ENCODE measurements at places on chromosomes 3 and 15. TPM values are rescaled to one million over a fixed set of nuclear protein-coding genes. Genes with fewer than 3 reads are reported as not detected.

The PLXND1 gene
- polyA plus RNA-seq = 1.3 TPM

DNA sequence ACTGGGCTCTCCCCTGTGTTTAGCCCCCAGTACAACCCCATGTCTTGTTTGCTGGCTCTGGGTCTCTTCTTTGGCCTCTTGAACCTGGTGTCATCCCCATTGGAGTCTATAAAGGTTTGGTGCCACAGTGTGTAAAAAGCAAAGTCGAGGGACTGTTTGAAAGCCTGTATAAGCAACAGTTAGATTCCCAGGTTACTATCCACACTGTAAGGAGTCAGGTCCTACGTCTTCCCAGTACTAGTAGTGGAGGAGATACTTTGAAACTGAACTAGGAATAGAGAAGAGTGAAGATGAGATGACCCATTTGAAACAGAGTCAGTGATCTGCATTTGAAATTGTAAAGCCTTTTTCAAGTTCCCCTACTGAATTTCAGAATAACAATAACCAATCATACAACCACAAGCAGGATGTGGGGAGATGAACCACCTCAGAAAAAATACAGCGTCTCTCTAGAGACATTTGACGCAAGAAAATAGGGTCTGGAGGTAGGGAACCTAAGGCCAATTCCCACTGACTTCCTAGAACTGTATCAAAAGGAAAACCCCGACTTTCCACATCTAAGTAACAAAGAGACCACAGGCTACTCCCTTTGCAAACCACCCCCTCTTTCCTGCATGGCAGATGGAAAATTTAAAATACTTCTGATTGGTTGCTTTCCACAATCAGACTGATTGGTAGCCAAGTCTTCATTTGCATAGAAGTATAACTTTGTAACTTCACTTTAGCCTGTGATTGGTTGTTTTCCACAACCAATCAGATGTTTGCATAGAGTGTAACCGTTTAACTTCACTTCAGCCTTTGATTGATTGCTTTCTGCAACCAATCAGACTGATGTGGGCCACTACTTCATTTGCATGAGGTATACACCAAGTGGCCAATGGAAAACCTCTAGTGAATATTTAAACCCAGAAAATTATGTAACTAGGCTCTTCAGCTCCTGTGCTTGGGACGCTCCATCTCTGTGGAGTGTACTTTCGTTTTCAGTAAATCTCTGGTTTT is 49.9 kb upstream of the NEDD4 start:
- no peak for DNase-seq

GRCh38 chr3:195147649-195148080 is 123.3 kb downstream of the XXYLT1 start:
- no peak for DNase-seq

The GOLGA6L6 gene
- polyA plus RNA-seq = not detected

The GOLGB1 gene
- polyA plus RNA-seq = 9.9 TPM

- DNase-seq = no peak
Observed at GRCh38 chr3:122619040-122619439, 41.6 kb downstream of the PARP15 start.

DNA sequence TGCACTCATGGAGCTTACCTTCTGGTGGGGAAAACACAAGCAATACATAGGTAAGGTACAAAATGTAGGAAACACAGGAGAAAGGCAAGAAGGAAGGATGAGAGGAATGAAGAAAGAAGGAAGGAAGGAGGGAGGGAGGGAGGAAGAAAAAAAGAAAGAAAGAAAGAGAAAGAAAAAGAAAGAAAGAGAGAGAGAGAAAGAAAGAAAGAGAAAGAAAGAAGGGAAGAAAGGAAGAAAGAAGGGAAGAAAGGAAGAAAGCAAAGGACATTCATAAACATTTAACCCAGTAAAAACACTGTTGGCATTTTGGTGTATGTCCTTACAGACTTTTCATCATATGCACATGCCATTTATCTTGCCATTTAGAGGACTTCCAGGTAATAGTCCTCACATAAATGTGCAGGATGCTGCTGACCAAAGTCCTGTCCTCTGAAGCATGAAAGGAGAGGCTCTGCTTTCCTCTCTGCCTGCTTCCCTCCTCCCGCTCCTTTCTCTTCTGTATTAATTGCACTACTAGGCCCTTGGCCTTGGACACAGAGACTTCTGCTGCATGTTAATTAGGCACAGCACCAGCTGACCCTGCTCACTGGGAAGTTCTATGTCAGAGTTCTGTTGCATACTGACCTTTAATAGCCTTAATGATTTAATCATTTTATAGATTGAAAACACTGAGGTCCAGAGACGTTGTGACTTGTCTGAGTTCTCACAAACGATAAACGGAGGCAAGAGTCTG is 29.7 kb upstream of the NDUFB4 start:
- no peak for DNase-seq

The GOLGA6D gene
- not detected for polyA plus RNA-seq

The DRD3 gene
- polyA plus RNA-seq = not detected

- DNase-seq = no peak
Observed at GRCh38 chr3:8387571-8387970, 114.1 kb upstream of the LMCD1 start.

- DNase-seq = no peak
Observed at GRCh38 chr3:102024270-102024904, 175.1 kb downstream of the NFKBIZ start.

The MITF gene
- 0.51 TPM for polyA plus RNA-seq

DNA sequence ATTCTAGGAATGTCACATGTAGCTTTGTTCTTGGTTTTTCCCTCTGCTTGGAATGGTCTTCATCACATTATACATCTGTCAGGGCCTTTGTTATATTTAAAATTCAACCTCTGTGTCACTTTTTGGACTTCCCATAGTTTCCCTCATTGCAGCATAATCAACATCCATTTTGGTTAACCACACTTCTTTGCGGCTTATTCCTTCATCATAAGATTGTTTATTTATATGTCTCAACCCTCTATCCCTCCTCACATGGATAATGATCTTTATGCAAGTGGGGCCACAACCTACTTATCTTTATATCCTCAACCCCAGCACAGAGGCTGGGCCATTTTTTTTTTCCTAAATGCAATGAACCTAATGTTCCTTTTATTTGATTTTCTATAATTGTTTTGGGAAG is 260.0 kb upstream of the THBS1 start:
- no peak for DNase-seq

The DAZL gene
- not detected for polyA plus RNA-seq

- no peak for DNase-seq
Observed at GRCh38 chr15:55740981-55741832, 1.7 kb downstream of the PRTG start.

DNA sequence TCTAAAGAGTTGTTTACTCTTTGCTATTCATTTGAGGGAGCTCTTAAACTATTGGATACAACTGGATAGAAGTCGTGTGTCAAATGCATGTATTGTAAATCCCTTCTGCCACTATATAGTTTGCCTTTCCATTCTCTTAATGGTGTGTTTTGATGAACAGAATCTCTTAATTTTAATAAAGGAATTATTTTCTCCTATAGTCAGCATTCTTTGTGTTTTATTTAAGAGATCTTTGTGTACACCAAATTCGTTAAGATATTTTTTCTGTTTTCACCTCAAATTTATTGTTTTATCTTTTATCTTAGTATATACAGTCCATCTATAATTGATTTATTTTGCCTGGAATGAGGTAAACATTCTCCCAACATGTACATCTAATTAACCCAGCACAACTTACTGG is 551.5 kb upstream of the AGTR1 start:
- DNase-seq = no peak

DNA sequence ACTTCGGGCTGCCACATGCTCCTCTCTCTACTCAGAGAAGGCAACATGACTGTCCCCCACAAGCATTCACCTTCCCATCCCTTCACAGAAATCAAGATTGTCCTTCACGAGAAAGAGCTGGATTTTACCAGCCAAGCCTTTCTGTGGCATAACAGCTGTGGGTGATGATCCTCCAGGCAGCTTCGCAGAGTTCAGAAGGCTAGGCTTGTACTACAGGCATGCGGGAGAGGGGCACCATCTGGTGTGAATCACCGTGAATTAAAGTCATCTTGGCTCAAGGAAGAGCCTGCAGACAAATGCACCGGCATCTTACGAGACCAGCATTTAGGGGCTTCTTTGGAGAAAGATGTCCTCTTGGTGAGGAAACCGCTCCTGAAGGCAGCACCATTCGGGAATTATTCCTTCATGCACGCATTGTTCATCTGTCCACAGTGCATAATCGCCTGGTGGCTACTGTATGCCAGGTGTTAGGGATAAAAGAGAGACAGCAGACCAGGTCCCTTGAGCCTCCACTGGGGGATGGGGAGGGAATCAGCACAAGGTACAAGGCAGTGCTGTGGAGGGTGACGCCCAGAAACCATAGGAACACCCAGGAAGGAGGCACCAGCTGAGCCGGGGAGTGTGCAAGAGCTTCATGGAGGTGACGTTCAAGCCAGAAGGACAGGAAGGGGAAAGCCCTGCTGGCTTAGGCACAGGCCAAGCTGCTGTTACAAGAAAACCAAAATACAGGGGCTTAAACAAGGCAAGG is 108.6 kb downstream of the TMEM266 start:
- no peak for DNase-seq

DNA sequence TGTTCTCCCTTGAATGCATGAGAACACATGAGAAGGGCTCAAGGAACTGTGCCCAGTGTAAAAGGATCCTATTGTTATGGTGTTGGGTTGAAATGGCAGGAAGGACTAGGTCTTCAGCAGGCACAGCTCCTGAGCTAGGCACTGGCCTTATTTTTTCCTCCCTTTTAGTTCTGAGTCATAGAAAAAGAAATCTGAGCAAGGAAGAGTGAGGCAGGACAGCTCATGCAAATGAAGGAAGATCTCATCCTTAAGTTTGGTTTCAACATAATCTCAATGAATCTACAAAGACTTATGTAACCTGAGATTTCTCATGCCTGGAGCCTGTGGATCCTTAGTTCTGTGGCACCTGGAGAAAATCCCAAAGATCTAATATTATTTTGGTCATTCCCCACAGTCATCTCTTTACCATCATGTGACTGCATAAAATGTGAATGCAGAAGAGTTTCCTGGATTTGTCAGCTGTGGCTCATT is 188.6 kb upstream of the TBL1XR1 start:
- DNase-seq = peak; percentile 89

GRCh38 chr3:114394551-114394950 is 100.7 kb downstream of the TIGIT start:
- DNase-seq = no peak

DNA sequence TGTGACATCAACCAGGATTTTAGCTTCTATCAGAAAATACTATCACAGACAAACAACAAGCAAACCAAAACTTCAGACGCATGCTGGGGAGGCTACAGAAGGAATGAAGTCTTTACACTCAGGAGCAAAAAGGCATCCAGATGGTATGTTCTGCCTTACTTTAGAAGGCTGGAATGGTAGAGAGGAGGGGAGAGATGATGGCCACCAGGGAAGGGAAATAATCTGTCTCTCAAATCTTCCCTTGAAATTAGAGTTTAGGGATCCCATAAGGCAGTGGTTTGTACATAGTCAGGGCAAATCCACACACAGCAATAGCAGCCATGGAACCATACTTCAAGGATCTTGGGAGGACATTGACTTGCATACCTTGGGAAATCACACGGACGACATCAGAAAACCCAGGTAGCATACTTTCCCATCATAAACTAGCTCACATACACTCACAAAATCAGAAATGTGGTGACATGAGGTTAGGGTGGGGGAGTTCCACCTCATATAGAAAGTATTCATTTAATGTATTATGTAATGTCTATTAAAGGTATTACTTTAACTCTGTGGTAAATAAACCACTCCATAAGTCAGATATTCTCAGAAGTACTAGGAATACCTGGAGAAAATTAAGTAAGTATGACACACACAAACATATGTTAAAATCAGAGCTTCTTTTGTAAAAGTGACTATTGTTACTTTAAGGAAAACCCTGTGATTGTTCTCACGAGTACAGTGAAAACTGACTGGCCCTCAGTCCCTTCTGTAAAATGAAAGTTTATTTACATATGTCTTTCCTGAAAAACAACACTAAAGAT is 9.4 kb downstream of the BTLA start:
- DNase-seq = peak; percentile 10

The STAB1 gene
- polyA plus RNA-seq = 0.08 TPM

The LDHAL6B gene
- not detected for polyA plus RNA-seq

GRCh38 chr3:149468504-149469212 is 5.8 kb upstream of the TM4SF4 start:
- DNase-seq = no peak

GRCh38 chr3:32186097-32186496 is 52.4 kb upstream of the CMTM8 start:
- no peak for DNase-seq

DNA sequence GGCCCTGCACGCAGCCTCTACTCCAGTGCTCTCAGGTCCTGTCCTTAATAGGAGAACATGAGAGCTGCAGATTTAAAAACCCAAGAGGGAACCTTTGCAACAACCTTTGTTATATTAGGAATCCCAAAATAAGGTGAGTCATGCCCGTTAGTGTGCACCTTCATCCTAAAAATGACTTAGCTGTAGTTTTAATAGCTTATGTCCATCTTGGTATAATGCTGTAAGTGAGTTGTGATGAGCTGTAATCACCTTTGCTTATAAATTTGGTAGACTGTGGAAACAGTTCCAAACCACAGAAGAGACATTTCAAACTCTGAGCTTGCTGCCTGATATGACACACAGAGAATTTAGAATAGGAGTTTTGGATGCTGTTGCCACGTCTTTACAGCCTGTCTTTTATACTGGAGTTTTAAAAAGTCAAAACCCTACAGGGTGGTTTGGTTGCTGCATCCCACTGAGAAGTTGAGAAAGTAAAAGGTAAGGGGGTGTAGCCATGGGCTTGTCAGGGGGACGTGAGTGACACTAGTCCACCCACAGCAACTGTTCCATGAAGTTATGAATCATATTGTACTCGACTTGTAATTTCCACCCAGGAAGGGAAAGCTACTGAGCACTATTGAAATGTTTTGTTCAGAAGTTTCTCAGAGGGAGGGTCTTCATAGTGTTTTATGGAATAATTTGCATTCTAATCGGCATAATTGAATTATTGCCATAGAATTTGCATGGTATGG is 27.4 kb upstream of the CD47 start:
- no peak for DNase-seq

- no peak for DNase-seq
Observed at GRCh38 chr3:38334142-38335055, 12.2 kb upstream of the XYLB start.

DNA sequence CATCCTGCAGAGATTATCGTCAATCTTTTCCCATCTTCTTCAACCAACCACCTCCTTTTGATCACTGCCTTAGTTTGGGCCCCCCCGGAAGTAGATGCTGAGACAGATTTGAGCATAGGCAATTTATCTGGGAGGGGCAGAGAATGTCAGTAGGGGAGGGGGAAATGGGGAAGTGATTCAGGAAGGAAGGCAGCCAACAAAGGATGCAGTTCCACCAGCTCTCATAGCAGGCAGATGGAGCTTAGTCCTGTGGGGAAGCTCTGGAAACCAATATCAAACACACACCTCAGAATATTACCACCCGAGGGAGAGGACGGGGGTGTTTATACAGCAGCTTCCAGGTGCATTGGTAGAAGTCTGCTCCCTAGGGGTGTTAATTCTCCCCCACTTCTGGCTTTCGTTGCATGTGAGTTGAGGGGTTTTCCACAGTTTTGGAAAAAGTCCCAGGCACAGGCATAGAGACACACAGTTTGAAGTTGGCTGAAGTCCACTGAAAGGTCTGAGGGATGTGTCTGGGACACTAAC is 91.5 kb upstream of the TNFAIP8L3 start:
- DNase-seq = no peak

The SENP8 gene
- 2.7 TPM for polyA plus RNA-seq

The GPR62 gene
- not detected for polyA plus RNA-seq

GRCh38 chr3:105613120-105613519 is 246.4 kb downstream of the ALCAM start:
- DNase-seq = no peak

The RTP3 gene
- polyA plus RNA-seq = not detected

Data from foreskin keratinocyte (primary cell).